ENCODE measurements at places on chromosomes 1 and 21.

GRCh38 chr1:30879940-30880677, 28.4 kb downstream of the SDC3 start:
- no peak for DNase-seq

DNA sequence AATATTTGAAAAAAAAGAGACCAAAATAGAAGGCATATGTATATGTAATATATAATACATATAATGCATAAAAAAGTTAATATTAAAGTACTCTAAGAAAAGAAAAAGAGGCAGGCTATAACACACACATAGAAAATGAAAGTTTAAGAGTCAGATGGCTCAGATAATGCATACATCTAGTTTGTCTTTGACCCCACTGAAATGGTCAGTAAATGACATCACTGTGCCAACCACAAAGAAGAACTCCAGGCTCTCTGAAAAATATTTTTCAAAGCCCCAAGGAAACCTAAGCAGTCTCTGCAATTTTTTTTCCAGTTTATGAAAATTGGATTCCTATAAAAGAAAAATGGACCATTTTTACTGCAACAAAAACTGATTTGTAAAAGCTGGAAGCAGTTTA, 55.4 kb upstream of the SCYL3 start:
- DNase-seq = peak; percentile 22

- no peak for DNase-seq
These were observed 325.6 kb downstream of the TTLL7 start for GRCh38 chr1:83673312-83673711.

- peak; percentile 80 for DNase-seq
These were observed 1.4 kb upstream of the SRRM1 start for GRCh38 chr1:24641646-24642151.

- DNase-seq = no peak
These were observed 110.2 kb upstream of the L1TD1 start for GRCh38 chr1:62084310-62084890.

DNA sequence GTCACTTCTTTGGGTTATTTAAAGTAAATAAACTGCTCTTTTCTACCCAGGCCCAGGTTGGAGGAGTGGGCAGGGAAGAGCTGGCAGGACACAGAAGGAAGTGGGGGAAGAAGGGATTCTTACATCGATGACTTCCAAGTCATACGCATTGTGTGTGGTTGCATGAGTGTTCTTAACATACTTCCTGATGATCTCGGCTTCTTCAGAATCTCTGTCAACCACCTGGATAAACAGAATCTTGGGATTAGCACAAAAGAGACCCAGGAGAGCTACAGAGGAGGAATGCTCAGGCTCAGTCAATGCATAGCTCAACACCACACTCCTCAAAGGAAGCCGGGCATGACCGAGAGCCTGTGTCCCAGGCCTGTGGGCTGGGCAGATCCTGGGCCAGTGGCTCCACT, 42.1 kb downstream of the PARP1 start:
- DNase-seq = no peak

- no peak for DNase-seq
These were observed 46.3 kb downstream of the HTR6 start for GRCh38 chr1:19710825-19711611.

DNA sequence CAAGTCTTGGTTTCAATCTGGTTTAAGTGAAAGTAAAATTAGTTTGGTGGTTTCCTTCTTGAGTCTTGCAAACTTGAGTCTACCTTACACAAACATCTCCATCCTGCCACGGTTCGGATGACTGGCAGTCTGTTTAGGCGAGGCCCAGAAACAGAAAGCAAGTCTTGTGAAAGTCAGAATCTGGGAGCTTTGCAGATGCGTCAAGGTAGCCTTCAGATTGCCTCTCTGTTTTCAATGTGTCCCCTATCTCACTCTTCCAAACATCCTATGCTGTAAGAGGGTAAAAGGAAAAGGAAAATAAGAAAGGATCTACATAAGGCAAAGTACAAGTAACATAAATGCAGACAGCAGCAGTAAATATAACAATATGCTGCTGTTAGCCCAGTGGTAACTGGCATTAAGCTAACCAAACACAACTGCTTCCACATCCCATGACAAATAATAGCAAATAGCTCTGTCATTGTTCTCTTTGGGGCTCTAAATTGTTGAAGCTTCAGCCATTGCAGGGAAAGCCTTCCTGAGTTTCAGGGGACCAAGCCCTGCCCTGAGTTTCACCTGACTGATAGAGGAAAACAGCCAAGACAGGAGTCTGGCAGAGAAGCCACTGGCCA, 26.2 kb upstream of the C1orf105 start:
- peak; percentile 90 for DNase-seq

DNA sequence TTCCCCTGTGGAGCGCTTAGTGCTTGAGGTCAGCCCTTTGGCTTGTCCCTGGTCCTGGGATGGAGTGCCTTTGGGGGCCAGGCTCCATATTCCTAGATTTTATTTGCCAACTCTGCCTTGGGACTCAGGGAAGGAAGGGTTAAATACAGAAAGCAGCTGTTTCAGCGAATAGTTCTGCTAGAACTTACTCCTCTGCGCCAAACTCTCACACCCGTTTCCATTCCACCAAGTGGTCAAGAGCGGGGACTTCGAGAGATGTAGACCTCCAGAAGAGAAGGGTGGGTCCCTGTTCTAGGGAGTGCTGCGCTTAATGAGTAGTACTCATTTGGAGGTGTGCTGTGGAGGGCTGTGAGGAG, 704 bp upstream of the TOMM40L start:
- DNase-seq = no peak

DNA sequence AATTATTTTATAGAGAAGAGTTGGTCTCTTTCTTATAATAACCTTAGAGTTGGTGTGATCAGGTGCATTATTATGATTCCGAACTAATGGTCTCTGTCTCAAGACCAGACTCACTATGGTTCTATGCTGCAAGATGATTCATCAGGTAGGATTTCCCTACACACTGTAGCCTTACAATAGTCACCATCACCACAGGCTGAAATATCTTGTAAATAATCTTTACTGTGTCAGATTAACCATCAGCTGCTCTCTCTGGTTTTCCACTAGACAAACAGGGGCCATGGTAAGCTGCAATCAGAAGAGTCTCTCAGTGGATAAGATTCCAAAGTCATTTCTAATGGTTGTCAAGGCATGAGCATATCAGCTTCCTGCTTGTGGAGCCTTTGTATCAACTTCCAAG, 4.4 kb upstream of the GBP4 start:
- no peak for DNase-seq

GRCh38 chr1:9621032-9621431, 30.5 kb upstream of the PIK3CD start:
- no peak for DNase-seq

GRCh38 chr21:20283836-20284235, 714.4 kb upstream of the NCAM2 start:
- DNase-seq = no peak

- peak; percentile 66 for DNase-seq
These were observed 204.3 kb downstream of the KCNJ6 start for GRCh38 chr21:37711836-37712568.

- no peak for DNase-seq
These were observed 3.8 kb downstream of the F13B start for GRCh38 chr1:197063212-197063611.

DNA sequence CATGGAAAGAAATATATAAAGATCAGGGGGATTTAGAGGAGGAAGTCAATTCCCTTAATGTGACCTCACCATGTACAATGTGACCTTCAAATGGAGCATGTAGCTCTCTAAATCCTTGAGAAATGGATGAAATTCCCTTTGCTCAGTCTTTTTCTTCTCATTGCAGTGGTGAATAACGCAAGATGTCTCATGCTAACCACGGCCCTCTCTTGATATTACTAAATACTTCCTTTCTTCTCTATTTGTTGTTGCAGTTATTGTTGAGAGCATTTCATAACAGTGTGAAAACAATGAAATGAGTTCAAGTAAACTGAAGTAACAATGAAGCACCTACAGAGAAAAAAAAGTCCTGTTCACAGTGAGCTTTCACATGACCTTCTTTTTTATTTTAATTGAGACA, 55.6 kb downstream of the ZNF281 start:
- peak; percentile 98 for DNase-seq

DNA sequence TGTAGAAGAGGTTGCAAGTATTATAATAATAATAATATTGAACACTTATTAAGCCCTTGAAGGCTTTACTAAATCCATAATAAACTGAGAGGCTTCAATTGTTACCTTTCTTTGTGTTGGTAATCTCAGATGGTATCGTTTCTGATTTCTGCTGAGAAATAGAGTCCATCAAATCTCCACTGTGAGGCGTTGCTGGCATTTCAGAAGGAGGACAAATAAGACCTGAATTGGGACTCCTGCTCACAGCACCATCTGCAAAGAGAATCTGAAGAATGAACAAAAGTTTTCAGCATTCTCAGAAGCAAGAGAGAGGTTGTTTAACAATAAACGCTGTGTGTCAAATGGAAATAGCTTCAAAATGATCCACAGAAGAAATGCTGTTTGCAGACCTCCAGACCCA, 93.7 kb downstream of the WDR3 start:
- DNase-seq = no peak

GRCh38 chr1:48038270-48038767, 41.1 kb upstream of the TRABD2B start:
- DNase-seq = no peak

GRCh38 chr21:26732432-26733221, 112.6 kb downstream of the ADAMTS1 start:
- no peak for DNase-seq

DNA sequence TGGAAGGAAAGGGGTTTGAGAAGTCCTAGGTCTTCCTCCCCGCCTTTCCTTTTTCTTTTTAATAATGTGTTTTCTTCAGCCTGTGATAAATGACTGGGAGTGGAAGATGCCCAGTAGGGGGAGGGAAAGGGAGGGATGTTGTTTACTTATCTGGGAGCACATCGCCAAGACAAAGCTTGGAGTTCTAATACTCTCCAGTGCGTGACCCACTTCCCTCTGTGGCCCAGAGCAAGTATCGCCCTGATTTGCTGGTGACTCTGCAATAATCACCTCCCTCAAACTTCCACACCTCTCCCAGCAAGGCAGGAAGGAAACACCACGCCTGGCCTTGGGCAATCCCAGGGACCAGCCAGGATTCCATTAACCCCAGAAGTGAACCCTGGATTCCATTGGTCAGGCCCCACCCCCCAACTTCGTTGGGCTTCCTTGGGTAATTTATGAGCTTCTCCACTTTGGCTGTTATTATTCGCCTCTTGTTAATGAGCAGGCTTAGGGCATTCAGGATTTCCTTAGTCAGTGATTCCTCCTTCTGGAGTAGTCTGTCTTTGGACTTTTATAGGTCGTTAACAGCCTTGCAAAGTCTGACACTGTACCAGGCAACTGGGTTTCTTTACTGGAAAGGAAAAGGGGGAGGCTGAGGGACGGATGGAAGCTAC, 24.3 kb upstream of the GRHL3 start:
- DNase-seq = peak; percentile 34

DNA sequence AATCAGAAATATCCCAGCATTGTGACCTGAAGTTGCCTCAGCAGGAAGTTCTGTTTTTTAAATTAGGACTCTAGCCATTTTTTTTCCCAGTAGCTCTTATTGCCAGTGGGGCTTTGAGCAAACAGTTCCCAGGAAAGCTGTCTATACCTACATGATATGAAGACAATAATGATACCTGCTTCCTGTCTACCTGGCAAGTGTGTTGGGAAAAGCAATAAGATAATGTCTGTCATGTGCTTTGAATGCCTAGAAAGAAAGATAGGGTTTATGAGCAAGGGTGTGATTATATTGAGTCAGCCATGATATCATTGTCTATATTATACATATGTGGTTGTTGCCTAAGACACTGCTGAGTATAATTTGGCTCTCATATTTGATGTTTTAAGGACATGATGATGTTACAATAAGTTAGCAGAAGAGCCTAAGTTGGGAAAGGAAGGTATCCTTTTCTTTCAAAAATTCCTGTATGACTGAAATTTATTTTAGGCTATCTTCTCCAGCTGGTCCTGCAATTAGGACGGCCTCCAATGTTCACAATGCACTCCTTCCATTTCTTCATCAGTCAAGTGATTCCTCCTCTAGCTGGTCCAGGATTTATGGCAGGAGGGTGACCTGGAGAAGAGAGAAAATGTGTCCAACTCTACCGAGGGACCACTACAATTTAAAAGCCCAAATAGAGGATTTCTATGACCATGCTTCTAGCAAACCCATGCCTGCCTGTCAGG, 99.6 kb upstream of the CDC42BPA start:
- DNase-seq = no peak

DNA sequence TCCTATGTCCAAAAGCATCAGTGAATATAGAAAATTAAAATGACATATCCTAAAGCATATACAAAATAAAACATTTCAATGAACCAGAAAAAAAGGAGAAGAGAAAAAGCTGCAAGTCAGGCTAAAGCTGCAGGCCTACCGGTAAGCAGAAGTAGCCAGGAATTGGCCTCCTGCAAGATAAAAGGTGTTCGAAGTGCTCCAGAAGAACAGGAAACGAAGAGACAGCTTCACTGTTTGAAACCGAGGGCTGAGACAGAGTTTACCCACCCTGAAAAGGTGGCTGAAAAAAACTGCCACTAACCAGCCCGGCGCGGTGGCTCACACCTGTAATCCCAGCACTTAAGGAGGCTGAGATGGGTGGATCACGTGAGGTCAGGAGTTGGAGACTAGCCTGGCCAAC, 37.4 kb downstream of the NSL1 start:
- DNase-seq = no peak

DNA sequence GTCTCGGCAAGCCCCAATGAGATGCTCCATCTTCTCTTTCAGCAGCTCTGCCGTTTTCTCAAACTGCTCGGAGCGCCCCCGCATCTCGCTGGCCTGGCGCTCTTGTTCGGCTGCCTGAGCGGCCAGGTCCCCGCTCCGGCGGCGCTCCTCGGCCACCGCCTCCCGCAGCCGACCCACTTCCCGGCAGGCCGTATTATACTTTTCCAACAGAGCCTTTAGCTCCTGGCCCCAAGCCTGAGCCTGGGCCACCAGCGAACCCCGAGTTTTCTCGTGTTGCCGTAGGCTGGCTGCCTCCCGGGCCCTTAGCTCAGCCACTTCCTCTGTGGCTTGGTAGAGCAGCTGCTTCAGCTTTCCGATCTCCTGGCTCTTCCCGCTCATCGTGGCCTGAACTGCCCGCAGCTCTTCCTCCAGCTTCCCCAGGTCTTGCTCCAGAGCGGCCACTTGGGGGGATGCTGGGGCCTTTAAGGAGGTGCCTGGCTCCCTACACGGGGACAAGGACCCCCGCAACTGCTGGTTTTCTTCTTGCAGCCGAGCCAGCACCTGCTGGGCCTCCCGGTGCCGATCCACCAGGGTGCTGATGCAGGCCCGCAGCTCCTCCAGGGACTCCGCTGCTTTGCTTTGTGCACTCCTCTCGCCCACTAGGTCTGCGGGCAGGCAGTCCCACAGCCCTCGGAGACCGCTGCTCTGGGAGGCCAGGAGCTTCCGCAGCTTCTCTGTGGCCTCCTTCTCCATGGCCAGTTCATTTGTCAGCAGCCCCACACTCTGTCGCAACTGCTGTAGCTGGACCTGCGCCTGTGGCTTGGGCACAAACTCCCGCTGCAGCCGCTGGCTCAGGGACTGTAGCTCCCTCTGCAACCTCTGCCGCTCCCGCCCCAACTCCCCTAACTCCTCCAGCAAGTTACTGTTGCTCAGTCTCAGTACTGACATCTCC, 13.4 kb upstream of the PIAS3 start:
- peak; percentile 56 for DNase-seq

- DNase-seq = no peak
These were observed 233.5 kb downstream of the TRABD2B start for GRCh38 chr1:47763591-47764171.
